ENCODE measurements at places on chromosomes 3 and 15. TPM values are rescaled to one million over a fixed set of nuclear protein-coding genes. Genes with fewer than 3 reads are reported as not detected.

Gene TRPM1
- 0.07 TPM for total RNA-seq

GRCh38 chr3:49120438-49121131 lies at the start of gene USP19:
USP19 (minus strand) TSS chr3:49120823; CDS start chr3:49119145, 1,678 bp downstream.
- DNase-seq, result peak; percentile 87

- DNase-seq, result peak; percentile 61
These were observed 734 bp downstream of the TBL1XR1 start for GRCh38 chr3:177196456-177197040.

Gene GOLGA8G
- not detected for total RNA-seq

DNA sequence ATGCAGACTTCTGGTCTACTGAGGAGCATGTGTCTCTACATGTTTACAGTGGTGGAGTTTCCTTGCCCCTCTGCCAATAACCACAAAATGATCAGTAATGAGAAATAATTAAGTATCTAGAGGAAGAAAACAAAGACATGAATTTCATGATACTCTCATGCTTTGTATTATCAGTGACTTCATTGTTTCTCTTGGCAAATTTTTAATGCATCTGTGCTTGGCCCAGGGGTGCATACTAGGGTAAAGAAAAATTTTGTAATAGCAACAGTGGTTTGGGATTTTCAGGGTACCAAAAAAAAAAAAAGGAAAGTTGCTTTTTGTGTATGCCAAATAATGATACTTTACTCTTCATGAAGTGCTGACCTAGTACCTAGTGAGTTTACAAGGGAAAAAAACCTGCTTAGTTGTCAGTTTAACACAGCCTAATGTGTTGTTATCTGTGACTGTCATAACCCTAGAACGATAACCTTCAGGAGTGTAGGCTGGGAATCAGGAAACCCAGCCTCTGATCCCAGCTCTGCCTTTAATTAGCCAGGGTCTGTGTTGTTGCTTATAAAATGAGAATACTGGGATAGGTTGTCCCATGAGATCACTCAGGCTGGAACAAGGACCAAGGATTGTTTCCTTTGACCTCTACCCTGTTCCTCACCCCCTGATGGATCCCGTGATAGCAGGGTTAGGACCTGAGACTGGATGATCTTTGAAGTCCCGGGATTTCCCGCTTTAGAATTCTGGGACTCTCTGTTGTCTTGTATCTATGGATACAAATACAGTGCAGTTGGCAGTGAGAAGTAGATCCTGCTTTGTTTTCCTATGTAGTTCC lies 117.5 kb downstream of the CMSS1 start:
- no peak for DNase-seq

All from Caki2 (cell line).